ENCODE measurements at places on chromosomes 2 and 18.
A peak's percentile ranks its signal among the peaks of the same experiment; 100 is the strongest.

DNA sequence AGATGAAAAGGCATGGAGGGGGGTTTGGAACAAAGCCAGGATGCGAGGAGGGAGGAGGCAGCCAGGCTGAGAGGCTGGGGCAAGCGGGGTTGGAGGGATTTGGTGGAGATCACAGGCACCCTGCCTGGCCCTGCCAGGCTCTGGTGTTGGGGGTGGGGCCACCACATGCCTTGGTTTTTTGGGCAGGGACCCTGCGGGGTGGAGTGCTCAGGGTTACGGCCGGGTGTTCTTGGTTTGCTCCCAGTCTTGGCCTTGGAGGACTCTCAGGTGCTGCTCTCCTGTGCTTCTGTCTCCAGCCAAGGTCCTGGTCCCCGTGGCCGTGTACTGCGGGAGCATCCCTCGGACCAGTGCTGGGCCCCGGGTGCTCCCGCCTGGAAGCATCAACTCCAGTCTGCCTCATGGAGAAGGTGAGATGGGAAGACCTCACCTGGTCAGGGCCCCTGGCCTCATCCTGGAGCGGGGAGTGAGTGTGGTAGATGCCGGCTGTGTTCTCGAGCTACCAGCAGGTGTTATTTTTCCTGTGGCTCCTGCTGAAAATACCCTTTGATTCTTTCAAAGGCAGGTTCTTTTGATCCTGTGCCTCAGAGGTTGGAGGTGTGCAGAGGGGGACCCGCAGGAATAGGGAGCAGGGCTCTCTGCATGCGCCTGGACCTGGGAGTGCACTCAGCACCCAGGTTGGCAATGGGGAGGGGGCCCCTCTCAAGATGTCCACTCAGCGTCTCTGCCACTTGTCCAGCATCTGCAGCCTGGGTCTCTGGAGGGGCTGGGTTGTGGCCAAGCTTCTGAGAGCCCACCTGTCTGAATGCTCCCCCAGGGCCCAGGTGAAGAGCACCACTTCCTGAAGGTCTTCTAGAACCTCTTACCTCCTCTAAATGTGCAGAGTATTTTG is 17.0 kb downstream of the TOGARAM2 start:
- no peak for DNase-seq

- peak; percentile 70 for DNase-seq
Observed at GRCh38 chr2:147511491-147511948, 333.3 kb upstream of the ACVR2A start.

GRCh38 chr2:37849911-37850310 is 75.2 kb upstream of the RMDN2 start:
- no peak for DNase-seq

GRCh38 chr2:120761911-120762310 is 26.2 kb downstream of the GLI2 start:
- peak; percentile 12 for DNase-seq

DNA sequence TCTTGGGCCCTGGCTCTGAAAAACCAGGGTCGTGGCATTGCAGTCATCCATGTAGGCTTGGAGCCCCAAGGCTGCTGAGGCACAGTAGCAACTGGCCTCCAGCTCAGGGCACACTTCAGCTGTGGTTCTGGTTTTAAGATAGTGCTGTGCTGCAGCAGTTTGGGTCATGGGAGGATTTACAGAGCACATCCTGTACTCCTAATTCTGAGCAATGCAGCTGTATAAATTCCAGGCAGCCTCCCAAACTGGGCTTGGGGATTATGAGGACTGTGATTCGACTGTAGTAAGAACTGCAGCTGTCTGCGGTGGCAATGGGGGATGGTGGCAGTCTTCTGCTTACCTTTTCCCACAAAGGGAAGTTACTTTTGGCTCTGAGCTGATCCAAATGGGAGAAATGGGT is 536.3 kb upstream of the GCFC2 start:
- no peak for DNase-seq

DNA sequence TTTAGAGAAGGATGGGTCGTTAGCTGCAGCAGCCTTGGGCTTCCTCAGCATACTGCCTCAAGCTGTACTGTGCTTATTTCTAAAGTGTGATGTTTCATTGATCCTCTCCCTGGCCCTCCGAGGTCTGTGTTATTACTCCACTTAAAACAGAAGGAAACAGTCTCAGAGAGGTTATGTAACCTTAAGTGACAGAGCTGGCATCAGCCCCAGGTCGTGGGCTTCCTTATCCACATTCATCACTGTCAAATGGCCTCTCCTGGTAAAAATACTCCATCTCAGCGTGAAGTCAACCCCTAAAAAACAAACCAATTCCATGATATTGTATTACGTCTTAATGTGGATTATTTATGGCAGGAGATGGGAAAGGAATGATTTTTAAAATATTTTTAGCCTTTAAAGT is 153.3 kb upstream of the NOSTRIN start:
- DNase-seq, result no peak

GRCh38 chr2:9263428-9263827 is 56.8 kb downstream of the ASAP2 start:
- no peak for DNase-seq

- DNase-seq, result peak; percentile 66
Observed at GRCh38 chr2:96146153-96146880, 1.1 kb upstream of the DUSP2 start.

GRCh38 chr18:48943736-48944527 is 6.8 kb downstream of the SMAD7 start:
- DNase-seq, result no peak

- no peak for DNase-seq
Observed at GRCh38 chr2:237682856-237683670, 55.7 kb downstream of the LRRFIP1 start.

- no peak for DNase-seq
Observed at GRCh38 chr18:62878305-62878704, 163.0 kb downstream of the PHLPP1 start.

All from left forelimb (tissue), 1 donor.